ENCODE measurements at places on chromosomes 4 and X.

DNA sequence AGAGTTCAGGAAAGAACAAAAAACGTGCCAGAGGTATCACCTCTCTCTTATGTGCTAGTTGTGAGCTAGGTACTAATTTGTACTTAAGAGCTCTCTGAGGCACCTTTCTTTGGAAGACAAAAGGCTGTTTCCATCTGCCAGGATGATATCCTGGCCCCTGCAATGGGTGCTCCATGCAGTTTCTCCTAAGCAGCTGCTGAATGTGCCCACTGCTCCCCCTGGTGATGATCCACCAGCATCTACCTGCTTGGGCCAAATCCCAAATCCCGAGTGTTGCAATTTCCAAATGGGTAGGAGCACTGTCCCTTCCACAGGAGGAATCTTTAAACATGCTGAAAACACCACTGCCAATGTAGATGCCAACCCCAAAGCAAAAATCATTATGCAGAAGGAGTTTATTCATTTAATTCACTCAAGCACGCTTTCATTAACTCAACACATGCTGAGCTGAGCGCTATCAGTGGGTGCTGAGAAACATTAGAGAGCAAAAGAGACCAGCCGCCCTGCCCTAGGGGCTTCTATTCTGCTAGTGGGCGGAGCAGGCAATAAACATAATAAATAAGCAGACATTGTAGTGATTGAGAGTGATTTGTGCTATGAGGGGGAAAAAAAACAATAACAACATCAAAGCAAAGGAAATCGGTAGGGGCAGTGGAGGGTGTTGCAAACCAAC lies 69.6 kb upstream of the C4orf50 start:
- DNase-seq: no peak

DNA sequence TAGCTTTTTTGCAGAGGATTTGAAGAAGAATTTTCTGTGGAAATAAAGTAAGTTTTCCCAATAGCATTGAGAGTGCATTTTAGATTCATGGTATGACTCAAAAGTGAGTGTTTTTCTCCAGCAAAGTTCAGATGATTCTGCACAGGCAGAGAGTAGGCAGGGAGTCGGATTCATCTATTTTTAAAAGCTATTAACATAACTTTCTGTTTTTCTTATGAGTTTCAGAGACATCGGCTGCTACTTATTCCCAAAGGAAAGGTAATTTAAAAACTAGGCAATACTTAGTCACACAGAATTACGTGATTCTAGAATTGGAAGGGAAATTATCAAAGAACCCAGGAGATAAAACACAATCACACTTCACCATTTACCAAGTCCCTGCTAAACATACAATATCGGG lies 4.4 kb downstream of the CCDC110 start:
- DNase-seq: no peak

- DNase-seq: no peak
Observed at GRCh38 chr4:138911909-138912703, 103.5 kb upstream of the NOCT start.

GRCh38 chr4:42709392-42710065 lies 52.6 kb upstream of the ATP8A1 start:
- no peak for DNase-seq

DNA sequence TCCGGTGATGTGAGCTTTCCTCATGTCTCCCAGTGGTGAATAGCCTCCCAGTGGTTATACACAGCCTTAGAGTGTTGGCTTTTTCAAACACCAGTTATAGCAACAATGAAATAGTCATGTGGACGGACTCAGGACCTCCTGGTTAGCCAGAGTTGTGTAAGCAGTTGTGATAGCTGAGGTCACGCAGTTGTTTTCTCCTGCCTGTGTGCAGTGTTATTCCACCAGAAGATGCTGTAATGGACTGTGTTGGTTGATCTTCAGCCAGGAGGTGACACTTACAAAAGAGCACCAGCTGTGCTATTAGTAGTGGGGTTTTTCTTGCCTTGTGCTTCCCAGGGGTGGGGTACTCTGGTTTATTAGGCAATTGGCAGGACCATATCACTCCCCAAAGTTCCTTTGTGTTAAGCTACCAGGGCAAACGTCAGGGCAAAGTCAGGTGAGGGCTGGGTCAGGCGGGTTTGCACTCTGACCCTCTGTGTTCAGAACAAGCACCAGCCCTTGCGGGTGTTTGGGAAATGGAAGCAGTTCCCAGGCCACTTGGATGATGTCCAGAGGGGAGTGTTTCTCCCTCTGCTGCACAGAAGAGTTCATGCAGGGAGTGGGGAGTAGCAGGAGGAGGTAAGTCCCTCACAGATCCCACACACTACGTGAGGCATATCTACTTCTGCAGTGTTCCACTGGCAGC lies 252.6 kb downstream of the TMEM47 start:
- DNase-seq: no peak

- no peak for DNase-seq
Observed at GRCh38 chr4:123556526-123556925, 159.9 kb downstream of the SPRY1 start.

DNA sequence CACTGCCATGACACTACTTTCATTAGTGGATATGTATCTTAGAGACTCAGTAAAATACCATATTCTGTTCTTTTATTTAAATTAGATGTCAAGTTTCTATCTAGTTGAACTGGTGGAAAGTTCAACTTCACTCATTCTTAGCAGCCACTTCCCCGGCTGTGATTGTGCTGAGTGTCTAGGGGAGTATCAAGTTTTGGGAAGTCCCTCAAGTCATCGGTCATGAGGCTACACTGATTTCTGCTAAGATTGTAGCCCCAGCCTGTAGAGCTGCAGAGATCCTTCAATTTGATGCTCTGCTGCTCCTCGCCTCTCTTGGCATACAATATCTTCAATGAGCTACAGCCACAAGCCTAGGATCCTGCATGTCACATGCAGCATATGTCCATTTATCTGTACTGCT lies 53.9 kb downstream of the DMP1 start:
- DNase-seq: no peak

DNA sequence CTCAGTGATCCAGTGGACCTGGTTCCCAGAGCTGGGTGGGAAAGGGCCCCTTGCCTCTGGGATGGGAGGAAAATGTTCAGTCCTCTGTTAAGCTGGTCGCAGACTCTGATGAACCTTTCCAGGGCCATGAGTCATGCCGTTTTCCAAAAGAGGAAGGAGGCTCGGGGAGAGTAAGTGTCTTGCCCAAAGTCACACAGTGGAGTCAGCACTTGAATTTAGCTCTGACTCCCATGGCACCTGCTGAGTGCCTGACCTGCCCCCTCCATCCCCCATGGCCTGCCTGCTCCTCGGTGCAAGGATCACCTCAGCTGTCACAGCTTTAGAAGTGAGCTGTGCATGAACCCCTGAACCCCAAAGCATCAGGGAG lies 14.0 kb upstream of the KIAA0232 start:
- DNase-seq: no peak

- DNase-seq: no peak
Observed at GRCh38 chrX:13495232-13495631, 74.2 kb upstream of the EGFL6 start.

- DNase-seq: no peak
Observed at GRCh38 chr4:171130256-171130801, 682.9 kb upstream of the GALNTL6 start.

DNA sequence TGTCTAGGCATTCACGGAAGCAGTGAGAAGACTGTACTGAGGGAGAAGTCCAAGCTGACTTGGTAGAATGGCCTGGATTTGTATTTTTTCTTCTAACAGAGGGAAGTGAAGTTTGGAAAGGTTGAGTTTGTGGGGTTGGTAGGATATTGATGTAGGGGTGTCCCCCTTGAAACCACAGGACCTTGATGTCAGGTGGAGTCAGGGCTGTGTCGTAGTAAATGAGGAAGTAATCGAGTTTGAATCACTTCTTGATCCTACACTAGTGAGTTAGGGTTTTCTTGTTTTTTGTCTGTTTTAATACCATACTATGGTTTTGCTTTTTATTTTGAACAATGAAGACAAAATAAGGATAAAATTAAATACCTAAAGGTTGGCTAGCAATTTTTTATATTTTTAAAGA lies 30.1 kb upstream of the ANAPC4 start:
- no peak for DNase-seq

- no peak for DNase-seq
Observed at GRCh38 chr4:156118507-156119220, 165.0 kb upstream of the CTSO start.

DNA sequence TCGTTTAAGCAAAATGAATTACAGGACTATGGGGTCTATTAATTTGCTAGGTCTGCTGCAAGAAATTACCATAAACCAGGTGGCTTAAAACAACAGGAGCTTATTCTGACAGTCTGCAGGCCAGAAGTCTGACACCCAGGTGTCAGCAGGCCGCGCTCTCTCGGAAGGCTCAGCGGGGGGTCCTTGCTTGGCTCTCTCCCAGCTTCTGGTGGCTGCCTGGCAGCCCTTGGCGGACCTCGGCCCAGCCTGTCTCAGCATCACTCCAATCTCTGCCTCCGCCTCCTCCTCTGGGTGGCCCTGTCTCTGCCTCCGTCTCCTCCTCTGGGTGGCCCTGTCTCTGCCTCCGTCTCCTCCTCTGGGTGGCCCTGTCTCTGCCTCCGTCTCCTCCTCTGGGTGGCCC lies 580.5 kb upstream of the FAT1 start:
- DNase-seq: no peak

GRCh38 chr4:7554905-7555304 lies 120.2 kb upstream of the PSAPL1 start:
- DNase-seq: no peak

DNA sequence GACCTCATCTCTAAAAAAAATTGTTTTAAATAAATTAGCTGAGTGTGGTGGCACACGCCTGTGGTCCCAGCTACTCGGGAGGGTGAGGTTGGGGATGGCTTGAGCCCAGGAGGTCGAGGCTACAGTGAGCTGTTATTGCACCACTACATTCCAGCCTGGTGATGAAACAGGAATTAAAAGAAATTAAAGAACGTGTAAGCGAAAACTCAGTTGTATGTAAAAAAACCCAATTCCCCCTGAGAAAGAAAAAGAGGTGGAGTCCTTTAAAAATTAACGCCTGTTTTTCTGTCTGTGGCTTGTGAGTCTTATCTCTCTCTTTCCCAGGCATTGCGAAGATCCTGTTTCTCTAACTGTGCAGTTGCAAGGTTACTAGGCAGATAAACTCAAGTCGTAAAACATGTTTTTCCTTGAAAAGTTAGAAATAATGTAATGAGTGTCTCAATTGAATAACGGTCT lies 22.1 kb downstream of the EPGN start:
- no peak for DNase-seq

- DNase-seq: no peak
Observed at GRCh38 chr4:6990661-6991060, 52.5 kb upstream of the TADA2B start.

- no peak for DNase-seq
Observed at GRCh38 chrX:40652664-40653063, 5.3 kb upstream of the CXorf38 start.

DNA sequence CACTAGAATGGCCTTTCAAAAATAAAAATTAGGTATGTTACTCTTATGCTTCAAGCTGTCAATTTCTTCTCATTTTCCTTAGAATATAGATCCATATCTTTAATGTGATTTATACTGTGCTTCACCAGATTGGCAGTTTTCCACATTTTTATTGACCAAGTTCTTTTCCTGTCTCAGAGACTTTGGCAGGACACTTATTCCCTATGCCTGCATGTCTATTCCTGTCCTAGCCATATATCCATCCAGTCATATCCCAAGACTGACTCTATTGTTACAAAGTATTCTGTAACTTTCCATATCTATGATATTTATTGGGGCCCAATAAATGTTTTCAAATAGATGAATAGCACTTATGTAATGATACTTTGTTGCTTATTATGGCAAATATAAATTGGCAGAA lies 450.7 kb downstream of the GASK1B start:
- no peak for DNase-seq

DNA sequence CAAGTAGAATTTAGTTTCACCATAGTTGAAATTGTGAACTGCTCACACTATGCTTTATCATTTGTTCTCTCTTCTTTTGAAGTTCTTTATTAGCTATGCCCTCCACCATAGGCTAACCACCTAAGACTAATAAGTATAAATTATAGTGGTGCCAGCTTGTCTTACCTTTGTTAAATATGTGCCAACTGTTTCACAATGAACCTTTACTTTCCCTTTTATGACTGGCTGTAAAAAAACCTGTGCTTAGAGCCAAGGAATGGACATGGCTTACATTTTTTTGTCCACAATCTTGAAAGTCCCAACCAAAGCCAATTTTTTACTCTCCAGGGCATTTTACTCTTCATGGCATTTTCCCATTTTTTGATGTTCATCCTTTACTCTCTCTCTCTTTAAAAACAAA lies 123.5 kb upstream of the LEF1 start:
- DNase-seq: no peak

DNA sequence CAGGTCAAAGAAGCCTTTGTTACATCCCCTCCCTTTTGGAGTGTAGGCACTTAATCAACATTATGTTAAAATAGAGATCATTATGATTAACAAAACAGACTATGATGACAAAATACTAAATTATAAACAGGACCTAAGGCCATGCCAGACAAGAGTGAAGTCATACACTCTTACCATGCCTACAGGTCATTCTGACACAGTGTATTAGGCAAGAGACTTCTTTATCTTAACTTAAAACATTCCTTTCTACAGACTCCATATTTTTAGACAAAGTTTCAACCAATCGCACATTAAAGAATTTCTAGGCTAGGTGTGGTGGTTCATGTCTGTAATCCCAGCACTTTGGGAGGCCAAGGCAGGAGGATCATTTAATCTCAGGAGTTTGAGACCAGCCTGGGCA lies 128.6 kb upstream of the SLC34A2 start:
- DNase-seq: no peak

DNA sequence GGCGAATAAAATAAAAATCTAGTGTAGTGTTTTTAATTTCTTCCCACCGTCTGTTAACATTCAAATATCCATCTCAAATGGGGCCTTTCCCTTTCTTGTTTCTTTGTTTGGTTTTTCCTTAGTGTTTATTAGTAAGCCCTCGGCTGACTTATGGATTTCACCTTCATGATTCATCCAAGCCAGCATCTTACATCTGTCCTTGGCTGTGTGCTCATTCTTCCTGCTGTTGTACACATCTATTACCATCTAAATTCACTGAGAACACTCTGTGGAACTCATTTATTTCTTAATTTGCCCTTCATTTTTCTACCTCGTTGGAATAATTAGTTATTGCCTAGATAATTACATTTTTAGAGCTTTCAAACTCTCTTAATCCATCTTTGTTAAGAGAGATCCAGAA lies 84.9 kb downstream of the SPCS3 start:
- no peak for DNase-seq

DNA sequence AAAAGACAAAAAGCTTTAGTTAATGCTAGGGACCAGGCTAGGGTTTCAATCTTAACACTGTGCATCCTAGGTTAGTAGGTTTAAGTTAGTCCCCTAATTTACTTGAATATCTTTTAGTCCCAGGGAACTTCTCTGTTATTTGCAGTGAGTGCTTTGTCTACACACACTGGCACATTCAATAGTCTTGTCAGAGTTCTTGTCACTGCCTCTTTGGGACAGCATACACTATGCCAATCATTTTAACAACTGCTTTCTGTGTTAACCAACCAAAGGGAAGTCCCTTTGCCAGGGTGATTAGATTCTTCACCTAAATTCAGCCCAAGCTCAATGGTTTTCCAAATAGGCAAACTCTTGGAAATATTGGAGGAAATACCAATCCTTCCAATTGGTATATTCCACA lies 221.8 kb upstream of the IGFBP7 start:
- no peak for DNase-seq

- no peak for DNase-seq
Observed at GRCh38 chrX:121103381-121103780, 56.0 kb downstream of the GLUD2 start.

All from stimulated activated CD8-positive, alpha-beta memory T cell treated with anti-CD3 and anti-CD28 coated beads, Interleukin-7, amount 100 ng/mL, for 4 hours (primary cell).